Mucosa of descending colon (tissue), 3 donors: ENCODE measurements at places on chromosomes 16 and 17.
A peak's percentile ranks its signal among the peaks of the same experiment; 100 is the strongest.

DNA sequence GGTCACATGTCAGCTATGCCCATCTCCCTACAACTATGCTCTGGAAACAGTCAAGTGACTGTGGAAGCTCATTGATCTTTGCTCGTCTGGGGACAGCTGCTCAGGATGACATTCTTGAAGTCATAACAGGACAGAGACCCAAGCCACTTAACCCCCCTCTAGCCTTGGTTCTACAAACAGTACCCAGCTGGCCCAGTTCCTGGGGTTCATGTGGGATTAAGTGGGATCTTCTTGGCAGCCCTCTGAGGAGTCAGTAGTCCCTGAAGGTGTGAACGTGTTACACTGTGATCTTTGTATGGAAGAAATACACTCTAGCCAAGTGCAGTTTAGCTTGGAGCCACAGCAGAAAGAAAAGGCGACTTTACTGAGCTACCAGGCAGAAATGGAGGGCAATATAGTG is 25.8 kb downstream of the UBN1 start:
- no peak for DNase-seq

- DNase-seq, result peak; percentile 72
Observed at GRCh38 chr16:86072328-86073102, 173.6 kb downstream of the IRF8 start.

DNA sequence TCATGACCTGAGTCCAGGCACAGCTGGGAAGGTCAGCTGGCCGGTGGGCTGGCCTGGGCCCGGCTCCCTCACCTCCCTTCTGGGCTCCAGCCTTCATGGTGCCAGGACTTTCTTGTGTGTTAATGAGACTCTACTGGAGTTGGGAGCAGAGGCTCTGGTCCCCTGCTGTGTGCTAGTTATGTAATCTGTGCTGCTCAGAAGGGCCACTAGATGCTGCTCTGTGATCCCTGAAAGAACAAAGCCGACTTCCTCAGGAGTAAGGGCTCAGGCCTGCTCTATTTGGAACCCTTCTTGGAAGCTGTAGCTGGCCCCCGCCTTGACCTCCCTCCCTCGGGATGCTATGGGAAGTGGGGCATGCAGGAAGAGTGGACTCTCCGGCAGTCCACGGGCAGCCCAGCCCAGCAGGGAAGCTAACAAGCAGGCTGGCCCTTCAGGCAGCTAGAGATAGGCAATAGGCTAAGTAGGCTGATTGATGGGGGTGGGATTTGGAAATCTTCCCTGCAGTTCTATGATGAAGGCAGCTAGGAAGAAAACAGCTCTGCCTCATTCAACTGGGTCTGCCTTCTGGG is 3.3 kb upstream of the CDK5R1 start:
- peak; percentile 46 for DNase-seq

DNA sequence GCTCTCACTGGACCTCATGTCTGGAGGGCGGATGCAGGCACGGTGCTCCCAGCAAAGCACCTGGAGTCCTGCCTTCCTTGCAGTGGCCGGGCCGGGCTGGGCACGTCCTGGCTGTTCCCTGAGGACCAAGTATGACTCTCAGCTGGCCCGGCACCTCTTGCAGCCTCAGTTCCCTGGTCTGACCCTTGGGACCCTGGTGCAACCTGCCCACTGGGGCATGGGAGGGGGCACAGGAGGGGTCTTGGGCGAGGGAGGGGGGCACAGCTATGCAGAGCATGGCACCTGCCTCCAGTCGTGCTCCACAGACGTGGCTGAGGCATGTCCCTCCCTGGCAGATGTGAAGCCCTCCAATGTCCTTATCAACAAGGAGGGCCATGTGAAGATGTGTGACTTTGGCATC is 19.6 kb downstream of the MAP2K3 start:
- DNase-seq, result no peak

- no peak for DNase-seq
Observed at GRCh38 chr17:57025876-57026275, 47.9 kb downstream of the SCPEP1 start.

GRCh38 chr16:29893553-29893952 is 5.8 kb downstream of the SEZ6L2 start:
- DNase-seq, result no peak

GRCh38 chr17:67834634-67835033 is 9.3 kb downstream of the BPTF start:
- DNase-seq, result no peak

GRCh38 chr16:74186561-74186971 is 110.0 kb upstream of the PSMD7 start:
- no peak for DNase-seq

GRCh38 chr17:44831371-44831770 is 1.3 kb upstream of the GJC1 start:
- no peak for DNase-seq

DNA sequence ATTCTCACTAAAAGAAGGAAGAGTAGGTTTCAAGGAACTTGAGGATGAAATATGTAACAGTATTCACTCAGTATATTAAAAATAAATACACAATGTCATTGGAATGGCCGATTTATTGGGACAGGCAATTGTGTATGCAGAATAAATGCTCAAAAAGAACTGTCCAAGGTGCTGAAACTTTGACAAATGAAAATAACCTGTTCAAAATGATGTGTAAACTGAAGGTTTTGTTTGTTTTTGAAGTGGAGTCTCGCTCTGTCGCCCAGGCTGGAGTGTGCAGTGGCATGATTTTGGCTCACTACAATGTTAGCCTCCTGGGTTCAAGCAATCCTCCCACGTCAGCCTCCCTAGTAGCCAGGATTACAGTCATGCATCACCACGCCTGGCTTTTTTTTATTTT is 318.7 kb upstream of the RBFOX1 start:
- DNase-seq, result no peak

DNA sequence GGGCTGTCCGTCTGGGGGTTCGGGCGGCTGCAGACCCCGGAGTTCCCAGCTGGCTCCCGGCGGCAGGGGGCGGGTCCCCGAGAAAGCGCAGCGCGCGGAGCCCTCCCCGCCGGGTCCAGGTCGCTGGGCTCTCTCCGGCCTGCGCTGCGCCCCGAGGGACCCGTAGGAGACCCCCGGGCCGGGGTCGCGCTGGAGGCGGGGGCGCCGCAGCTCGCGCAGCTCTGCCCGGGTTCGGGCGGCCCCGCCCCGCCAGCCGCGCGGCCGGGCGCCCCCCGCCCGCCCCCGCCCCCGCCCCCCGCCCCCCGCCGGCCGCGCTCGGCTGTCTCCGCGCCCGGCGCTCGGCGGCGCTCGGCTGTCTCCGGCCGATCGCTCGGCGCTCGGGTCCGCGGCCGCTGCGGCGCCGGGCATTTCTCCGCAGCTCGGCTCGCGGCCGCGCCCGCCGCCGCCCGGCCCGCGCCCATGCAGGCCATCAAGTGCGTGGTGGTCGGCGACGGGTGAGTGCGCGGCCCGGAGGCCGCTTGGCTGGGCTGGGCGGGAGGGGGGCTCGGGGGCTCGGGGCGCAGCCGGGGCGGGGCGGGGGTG is at the start of gene RAC3:
Gene RAC3, plus strand, starts transcription at position 376 of the 582 bp plus-strand sequence. Its CDS starts 84 bp downstream, at position 460.
- DNase-seq, result no peak

- no peak for DNase-seq
Observed at GRCh38 chr17:73635101-73635817, 9.0 kb downstream of the SDK2 start.

DNA sequence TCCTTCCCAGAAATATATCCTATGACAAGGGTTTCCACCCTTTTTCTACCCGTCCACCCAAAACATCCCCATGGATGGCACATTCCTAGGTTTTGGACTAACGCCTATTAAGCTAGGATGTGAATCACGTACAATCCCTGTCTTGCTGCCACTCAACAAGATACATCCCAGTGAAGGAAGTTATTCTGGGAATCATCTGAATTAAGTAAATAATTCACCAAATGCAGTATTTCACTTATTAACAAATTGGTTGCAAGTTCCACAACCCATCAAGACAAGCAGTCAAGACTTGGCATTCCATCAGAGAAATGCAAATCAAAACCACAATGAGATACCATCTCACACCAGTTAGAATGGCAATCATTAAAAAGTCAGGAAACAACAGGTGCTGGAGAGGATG is 32.1 kb downstream of the ASPA start:
- DNase-seq, result no peak

DNA sequence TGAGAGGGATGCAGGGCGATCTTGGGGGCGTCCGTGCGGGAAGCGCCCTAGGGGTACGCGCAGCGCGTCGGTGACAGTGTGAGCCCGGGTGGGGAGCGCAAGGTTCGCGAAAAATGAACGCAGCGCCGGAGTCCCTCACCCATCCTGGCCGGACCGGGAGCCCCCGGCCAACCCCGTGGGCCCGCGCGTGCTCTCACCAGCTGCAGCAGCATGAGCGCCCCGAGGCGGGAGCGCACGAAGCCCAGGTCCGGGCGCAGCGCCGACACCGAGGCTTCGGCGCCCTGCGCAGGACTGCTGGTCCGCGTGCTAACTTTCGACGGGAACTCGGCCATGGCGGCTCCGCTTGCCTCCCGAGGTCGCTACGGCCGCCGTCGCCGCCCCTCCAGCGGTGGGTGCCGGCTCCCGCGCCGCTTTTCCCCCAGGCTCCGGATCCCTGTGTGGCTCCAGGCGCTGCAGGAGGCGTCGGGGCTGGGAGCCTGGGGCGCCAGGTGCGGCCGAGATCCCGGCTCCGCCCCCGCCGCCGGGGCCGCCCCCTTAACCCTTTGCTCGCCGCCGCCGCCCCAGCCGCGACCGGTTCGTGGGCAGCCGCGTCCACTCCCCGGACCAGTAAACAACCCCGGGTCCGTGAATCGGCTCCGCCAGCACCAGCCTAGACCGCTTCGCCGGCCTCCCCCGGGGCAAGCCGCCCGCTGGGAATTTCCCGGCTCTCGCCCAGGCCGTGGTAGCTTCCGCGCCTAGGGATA is at the start of gene PLLP:
Gene PLLP, minus strand, starts transcription at position 464 of the 743 bp plus-strand sequence. Its CDS starts 132 bp downstream, at position 332.
- DNase-seq, result peak; percentile 79

DNA sequence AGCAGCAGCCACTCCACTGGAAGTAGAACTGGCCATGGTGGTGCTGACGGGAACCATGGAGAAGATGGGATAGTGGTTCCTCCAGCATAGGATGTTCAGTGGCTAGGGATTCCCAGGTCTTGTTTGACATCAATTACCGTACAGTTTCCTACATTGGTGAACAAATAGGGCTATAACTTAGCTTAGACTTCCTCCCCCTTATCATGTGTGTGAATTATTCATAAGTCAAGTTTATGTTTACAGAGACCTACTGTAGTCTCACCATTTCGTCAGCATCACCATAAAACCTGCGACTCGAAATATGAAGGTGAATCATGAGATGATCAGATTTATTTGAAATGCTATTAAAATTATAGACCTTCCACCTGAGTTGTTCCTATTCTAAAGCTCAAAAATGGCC is 1.2 kb downstream of the KRTAP2-3 start:
- no peak for DNase-seq

- no peak for DNase-seq
Observed at GRCh38 chr17:8384801-8385378, 1.9 kb upstream of the RPL26 start.

DNA sequence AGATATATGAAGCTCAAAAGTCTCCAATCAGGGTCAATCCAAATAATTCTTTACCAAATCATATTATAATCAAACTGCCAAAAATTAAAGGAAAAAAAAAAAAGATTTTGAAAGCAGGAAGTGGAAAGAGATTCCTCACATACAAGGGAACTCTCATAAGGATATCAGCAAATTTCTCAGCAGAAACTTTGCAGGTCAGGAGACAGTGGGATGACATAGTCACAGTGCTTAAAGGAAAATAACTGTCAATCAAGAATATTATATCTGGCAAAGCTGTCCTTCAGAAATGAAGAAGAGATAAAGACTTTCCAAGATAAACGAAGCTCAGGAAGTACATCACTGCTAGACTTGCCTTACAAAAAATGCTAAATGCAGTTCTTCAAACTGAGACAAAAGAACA is 40.0 kb upstream of the CDYL2 start:
- DNase-seq, result no peak

DNA sequence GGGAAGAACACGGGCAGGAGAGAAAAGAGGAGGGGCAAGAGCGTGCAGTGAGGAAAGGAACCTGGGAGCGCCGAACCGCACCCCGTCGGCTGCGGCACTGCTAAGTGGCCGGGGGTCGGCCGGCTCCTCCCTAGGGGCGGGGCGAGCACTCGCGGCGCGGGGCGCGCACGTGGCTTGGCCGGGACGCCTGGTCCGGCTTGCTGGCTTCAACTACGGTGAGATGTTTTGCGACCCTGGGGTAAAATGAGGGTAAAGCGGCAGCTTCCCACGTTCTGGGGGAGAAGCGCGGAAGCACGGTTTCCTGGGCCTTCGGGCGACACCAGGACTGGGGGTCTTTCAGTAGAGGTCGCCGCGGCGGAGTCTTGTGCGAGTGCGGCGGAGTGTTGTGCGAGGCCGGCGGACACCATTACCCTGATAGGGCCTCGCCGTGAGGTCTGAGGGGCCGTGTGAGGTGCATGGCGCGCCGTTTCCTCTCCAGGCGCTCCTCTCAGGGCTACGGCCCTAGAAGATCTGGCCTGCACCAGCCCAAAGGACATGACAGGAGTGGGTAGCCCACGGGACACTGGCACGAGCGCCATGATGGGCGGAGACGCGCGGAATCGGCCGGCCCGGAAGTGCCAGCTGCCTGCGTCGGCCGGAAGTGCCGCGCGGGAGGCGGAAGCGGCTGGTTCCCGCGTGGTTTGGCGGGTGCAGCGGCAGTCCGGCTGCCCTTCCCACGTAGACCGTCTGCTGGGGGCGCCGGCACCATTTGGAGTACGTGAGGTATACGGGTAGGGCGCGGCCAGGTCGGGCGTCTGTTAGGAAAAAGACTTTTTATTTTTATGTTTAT is at the start of the genes MYO19 and PIGW:
Gene MYO19, minus strand, starts transcription at position 29 of the 829 bp plus-strand sequence. CDS start 2,330 bp downstream, outside the sequence.
Gene PIGW, plus strand, starts transcription at position 148 of the 829 bp plus-strand sequence. CDS start 2,115 bp downstream, outside the sequence.
- DNase-seq, result peak; percentile 95

- DNase-seq, result no peak
Observed at GRCh38 chr16:70476272-70477020, 22.1 kb downstream of the FCSK start.

DNA sequence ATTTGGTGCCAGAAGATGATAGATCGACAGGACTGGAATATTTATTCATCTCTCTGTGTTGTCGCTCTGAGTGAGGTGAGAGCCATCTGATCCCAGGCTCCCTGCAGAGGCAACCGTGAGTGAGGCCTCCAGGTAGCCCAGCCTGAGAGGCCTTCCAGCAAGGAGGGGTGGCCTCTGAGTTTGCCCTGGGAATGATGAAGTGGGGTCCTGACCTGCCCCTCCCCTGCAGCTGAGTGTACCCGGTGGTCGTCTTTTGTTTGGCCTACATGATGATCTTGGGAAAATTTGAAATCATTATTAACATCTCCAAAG is 86.4 kb downstream of the CBLN1 start:
- DNase-seq, result no peak

DNA sequence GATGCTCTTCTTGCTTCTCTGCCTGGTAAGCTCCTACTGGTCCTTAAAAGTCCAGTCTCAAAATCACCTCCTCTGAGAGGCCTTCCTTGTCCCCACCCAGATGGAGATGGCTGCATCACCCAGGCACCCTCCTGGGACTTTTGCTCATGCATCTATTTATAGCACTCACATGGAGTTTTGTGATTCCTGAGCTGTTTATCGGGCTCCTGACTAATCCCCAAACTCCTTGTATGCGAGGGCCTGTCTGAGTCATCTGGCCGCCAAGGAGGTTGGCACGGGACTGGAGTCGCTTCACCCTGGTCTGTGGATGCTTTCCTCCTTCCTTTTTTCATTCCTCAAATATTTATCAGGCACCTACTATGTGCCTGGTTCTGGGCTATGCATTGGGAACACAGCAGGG is 2.3 kb upstream of the MAP2K3 start:
- DNase-seq, result no peak

- DNase-seq, result no peak
Observed at GRCh38 chr16:16025214-16025968, 76.0 kb downstream of the ABCC1 start.
